ENCODE measurements at places on chromosomes 4 and X.
A peak's percentile ranks its signal among the peaks of the same experiment; 100 is the strongest.

GRCh38 chr4:8907596-8908205 is 36.1 kb upstream of the HMX1 start:
- no peak for DNase-seq

GRCh38 chrX:48520455-48520854 is 1.2 kb upstream of the EBP start:
- DNase-seq = no peak

DNA sequence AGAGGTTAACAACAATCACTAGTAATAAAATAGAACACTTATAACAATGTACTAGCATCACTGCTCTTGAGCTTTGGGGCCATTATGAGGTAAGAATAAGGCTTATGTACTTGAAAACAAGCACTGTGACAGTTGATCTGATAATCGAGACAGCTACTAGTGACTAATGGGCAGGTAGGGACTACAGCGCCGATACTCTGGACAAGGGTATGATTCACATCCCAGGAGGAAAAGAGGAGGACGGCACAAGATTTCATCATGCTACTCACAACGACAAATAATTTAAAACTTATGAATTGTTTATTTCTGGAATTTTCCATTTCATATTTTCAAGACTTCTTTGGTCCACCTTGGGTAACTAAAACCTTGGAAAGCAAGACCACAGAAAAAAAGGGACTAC is 62.3 kb downstream of the FAM184B start:
- DNase-seq = no peak

DNA sequence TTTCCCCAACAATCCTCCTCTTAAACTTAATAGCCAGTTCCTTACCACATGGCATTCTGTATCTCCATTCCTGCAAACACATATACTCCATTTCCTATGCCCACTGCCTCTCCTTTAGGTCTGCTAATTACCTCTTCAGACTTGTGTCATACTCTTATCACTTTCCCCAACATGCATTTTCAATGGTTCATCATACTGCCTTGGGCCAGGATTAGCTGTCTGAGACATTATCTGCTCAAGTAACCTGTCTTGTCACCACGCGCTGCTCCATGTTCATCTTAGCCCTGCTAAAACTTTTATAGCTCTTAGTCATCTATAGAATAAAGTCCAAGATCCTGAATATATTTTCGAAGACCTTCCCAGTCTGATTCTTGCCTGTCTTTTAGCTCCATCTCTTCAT is 224.1 kb upstream of the GK2 start:
- DNase-seq = no peak

- no peak for DNase-seq
These were observed 2.6 kb upstream of the ODAM start for GRCh38 chr4:70192895-70193294.

- no peak for DNase-seq
These were observed 193.9 kb upstream of the RPL34 start for GRCh38 chr4:108426493-108426892.

DNA sequence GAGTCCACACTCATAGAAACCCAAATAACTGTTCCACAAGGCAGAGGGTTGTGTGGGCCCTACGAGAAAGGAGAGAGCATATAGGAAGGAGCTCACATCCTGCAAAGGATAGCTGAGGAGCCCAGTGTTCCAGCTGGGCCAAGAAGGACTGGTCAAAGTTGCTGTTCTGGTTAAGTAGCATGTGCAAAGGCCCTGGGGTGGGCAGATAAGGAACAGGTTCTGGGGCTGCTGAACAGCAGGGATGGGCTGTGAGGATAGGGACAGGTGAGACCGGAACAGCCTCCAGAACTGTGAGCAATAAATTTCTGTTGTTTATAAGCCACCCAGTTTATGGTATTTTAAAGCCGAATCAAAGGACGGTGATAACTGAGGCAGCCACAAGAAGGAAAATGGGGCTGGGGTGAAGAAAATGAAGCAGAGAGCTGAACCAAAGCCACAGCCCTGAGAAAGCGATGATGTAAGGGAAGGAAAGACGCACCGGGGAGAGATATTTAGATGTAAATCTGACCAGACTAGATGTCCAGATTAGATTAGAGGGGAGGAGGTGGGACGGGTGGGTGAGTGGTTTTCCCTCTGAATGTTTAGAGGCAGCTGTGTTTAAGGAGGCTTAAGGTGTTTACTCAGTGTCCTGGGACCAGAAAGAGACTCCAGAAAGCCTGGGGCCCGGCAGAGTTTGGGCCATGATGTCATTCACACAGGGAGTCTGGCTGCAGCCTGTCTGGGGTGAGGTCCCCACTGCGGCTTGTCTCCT is 180.8 kb upstream of the BCOR start:
- peak; percentile 42 for DNase-seq

DNA sequence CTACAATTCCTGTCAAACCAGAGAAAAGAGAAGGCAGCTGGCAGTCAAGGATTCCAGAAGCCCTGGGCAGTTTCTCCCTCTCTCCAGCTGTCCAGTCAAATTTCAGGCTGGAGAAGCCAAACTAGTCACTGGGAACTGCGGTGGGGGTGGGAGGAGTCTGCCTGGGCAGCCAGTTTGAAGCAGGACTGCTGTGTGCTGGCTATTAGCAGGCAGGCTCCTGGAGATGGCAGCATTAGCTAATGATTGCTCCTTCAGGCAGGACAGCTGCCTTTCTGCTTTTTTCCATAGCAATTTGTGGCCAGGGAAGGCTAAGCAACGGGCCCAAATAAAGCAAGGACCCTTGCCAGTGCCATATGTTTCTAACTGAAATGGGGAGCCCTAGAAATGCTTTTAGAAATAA is 44.7 kb upstream of the FGF13 start:
- DNase-seq = no peak

DNA sequence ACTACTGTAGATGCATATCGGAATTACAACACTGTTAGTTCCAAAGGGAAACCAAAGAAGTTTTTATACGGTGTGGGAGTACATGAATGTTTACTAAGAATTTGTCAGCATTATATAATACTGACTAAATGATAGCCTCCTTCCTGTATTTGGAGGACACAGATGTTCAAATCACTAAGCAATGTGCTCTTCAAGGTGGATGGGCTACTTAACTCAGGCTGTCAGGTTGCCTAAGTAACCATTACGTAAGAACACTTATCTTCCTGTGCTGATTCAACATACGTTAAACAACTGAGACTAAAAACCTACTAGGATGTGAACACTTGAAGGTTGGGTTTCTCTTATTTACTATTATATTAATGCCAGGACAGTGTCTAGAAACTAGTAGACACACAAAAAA is 81.9 kb upstream of the HPGD start:
- no peak for DNase-seq

- DNase-seq = no peak
These were observed 61.0 kb downstream of the SEPSECS start for GRCh38 chr4:25098964-25099891.

- DNase-seq = no peak
These were observed 249.1 kb upstream of the PGRMC2 start for GRCh38 chr4:128536746-128537145.

DNA sequence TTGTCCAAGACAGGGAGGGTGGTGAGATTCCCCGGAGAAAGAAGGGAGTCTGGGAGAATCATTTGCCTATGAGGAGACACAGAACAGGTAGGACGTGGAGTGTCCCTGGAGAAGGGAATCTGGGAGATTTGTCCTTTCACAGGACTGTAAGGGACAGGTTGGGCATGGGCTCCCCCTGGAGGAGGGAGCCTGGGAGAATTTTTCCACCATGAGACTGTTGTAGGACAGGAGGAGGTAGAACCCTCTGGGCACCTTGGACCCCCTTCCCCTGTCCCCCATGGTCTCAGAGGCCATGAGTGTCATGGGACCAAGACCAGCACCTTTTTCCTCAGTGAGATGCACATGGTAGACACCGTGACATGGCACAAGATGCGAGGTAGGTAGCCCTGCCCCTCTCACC is 2.8 kb downstream of the PORCN start:
- no peak for DNase-seq

GRCh38 chr4:74618659-74619058 is 173.7 kb downstream of the AREG start:
- no peak for DNase-seq

DNA sequence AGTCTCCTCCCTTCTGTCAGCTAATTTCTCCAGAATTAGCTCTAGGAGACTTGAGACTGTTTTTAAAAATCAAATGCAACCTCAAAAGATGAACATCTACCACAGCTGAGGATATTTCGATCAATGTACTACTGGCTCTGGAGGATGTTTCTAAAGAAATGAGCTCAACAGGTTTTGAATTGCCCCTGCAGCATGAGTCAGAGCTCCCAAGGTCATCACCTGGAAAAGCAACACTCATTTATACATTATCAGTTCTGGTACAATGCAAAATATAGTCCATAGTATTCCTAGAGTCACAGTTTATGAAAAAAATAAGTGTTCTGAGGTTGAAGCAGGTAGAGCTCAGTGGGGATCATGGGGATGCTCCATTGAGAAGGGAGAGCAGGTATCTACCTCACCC is 50.8 kb upstream of the MCF2 start:
- no peak for DNase-seq

GRCh38 chrX:31147175-31147574 is 75.3 kb upstream of the FTHL17 start:
- DNase-seq = no peak

- peak; percentile 23 for DNase-seq
These were observed at the start of gene LRAT for GRCh38 chr4:154743683-154744340. Gene LRAT, plus strand, starts transcription at chr4:154744000. Its CDS starts 327 bp downstream, at chr4:154744327.

DNA sequence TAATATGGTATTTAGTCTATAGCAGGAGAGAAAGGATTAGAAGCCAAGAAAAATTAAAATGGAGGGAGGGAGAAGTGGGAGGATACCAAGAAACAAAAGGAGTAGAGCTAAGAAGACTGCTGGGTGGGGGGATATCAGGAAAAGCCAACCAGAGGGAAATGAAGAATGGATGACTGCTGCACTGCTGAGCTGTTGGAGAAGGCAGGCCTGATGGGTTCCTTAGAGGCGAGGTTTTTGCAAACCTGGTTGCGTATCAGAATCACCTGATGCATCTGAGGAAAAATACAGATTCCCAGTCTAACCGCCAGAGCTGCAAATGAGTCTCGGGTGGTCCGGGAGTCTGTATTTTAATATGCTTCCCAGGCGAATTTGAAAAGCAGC is 1.5 kb downstream of the PGRMC1 start:
- no peak for DNase-seq

All from stimulated activated CD4-positive, alpha-beta T cell treated with anti-CD3 and anti-CD28 coated beads, Interleukin-4, amount 100 ng/mL, for 24 hours (primary cell).